CD8-positive, alpha-beta memory T cell (primary cell): ENCODE measurements at places on chromosomes 2 and 18. TPM values are rescaled to one million over a fixed set of nuclear protein-coding genes. Genes with fewer than 3 reads are reported as not detected.

DNA sequence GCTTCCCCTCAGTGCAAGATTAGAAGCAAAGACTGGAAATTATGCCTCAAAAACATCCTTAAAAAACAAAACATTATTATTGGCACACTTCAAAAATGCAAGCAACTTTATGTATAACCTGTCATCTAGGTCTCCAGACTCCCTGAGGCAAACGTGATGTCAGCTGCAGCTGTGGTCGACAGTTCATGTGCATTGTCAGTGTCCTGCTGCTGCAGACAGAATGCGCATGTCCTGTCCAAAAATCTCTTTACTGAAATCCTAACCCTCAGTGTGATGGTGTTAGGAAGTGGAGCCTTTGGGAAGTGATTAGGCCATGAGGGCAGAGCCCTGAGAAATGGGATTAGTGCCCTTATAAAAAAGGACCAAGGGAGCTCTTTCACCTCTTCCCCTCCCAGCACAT lies 126.9 kb downstream of the CYRIA start:
- no peak for DNase-seq
- no peaks in the 10 kb centered on the region for H3K27me3 ChIP-seq
- no peak overlapping the region for H3K27ac ChIP-seq

DAW1 gene
- not detected for total RNA-seq

DNA sequence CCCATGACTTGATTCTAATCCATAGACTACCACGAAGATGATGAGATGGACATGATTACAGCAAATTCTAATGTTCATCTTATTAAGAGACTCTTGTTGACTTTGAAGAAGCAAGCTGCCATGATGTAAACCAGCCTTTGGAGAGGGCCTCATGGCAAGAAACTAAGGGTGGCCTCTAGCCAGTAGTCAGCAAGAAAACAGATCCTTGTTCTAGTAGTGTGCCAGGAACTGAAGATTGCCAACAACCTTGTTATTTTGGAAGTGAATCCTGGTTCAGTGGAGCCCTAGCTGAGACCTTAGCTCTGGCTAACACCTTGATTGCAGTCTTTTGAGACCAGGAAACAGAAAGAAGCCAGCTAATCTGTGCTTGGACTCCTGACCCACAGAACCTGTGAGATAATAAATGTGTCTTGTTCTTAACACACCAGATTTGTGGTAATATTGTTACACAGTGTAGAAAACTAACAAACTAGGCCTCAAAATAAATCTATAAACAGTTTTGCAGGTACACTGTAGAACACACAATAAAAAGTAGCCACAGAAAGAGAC lies 10.0 kb downstream of the PHOSPHO2 start:
- H3K4me1 ChIP-seq, result no peaks in the 10 kb centered on the region
- DNase-seq, result no peak
- H3K27me3 ChIP-seq, result no peaks in the 10 kb centered on the region
- H3K4me3 ChIP-seq, result no peak overlapping the region
- no peaks in the 10 kb centered on the region for H3K36me3 ChIP-seq

DNA sequence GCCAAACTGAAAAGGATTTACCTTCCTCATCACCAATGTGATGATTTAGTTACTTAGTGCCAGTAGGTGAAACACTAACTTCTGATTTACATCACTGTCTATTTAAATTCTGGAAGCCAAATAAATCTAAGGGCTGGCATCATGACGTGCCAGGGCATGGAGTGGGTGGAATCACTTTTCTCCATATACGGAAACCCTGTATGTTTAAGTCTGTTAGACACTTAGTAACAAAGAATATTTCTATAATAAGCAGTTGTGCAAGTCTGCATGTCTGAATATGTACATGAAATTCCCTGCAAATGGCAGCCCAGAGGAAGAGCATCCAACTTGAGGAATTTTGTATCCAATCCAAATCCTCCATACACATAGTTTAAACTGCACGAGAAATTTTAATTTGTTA lies 243.1 kb upstream of the SMAD7 start:
- H3K36me3 ChIP-seq, result no peaks in the 10 kb centered on the region
- H3K27ac ChIP-seq, result no peak overlapping the region
- no peaks in the 10 kb centered on the region for H3K27me3 ChIP-seq
- no peaks in the 10 kb centered on the region for H3K4me1 ChIP-seq
- H3K4me3 ChIP-seq, result no peak overlapping the region
- DNase-seq, result no peak

- no peaks in the 10 kb centered on the region for H3K36me3 ChIP-seq
- H3K4me1 ChIP-seq, result no peaks in the 10 kb centered on the region
- H3K27ac ChIP-seq, result no peak overlapping the region
- no peak overlapping the region for H3K4me3 ChIP-seq
Observed at GRCh38 chr18:35671966-35672603, 90.5 kb downstream of the GALNT1 start.

GRCh38 chr2:24792874-24793760 lies at the start of the genes CENPO and PTRHD1:
CENPO (plus strand) TSS chr2:24793425; CDS start chr2:24793920, 495 bp downstream.
PTRHD1 (minus strand) TSS chr2:24793391; CDS start chr2:24793377, 14 bp downstream.
- no peaks in the 10 kb centered on the region for H3K27me3 ChIP-seq
- peak within 1 kb of the TSS; percentile 90 for H3K27ac ChIP-seq
- H3K4me3 ChIP-seq, result peak within 1 kb of the TSS; percentile 81
- peak; percentile 91 for DNase-seq
- no peaks in the 10 kb centered on the region for H3K36me3 ChIP-seq

UGT1A3 gene
- not detected for total RNA-seq

- no peak overlapping the region for H3K27ac ChIP-seq
- H3K36me3 ChIP-seq, result no peaks in the 10 kb centered on the region
- DNase-seq, result no peak
- H3K4me1 ChIP-seq, result no peaks in the 10 kb centered on the region
- H3K4me3 ChIP-seq, result no peak overlapping the region
Observed at GRCh38 chr2:188314314-188315054, 22.8 kb downstream of the GULP1 start.

MAL gene
- 27.3 TPM for total RNA-seq

DNA sequence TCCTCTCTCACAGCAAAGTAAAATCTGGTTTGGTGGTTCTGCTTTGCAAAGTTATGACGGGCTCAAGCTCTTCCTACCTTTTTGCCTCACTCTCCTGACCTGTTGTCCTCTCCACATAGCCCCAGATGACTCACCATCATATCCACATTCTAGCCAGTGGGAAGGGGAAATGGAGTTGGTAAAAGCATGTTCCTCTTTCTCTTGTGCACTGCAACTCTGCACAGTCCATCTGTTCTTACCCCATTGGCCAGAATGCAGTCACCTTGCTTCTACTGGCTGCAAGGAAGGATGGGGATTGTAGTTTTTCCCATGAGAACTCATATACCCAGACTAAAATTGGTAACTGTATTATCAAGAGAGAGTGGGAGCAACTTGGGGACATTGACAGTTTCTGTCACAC lies 50.4 kb upstream of the SMIM21 start:
- no peak overlapping the region for H3K4me3 ChIP-seq
- no peak for DNase-seq
- no peaks in the 10 kb centered on the region for H3K27me3 ChIP-seq
- H3K27ac ChIP-seq, result no peak overlapping the region

HS1BP3 gene
- total RNA-seq, result 9.3 TPM

DNA sequence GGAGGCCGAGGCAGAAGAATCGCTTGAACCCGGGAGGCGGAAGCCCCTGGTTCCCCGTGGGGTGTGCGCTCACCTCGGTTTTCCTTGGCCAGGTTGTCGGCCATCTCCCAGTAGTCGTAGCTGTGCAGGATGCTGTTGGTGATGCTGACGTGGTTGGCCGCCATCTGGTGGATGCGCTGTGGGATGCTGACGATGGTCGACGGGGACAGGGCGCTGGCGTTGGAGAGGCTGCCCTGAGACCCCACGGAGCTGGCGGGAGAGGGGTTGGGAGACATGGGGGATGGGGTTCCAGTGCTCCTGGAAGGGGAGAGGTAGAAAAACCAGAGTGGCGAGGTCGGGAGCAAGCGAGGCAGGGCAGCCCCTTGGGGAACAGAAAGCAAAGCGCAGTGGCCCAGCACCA lies 64.4 kb upstream of the REV1 start:
- H3K27ac ChIP-seq, result no peak overlapping the region
- no peaks in the 10 kb centered on the region for H3K27me3 ChIP-seq
- H3K4me1 ChIP-seq, result no peaks in the 10 kb centered on the region
- no peaks in the 10 kb centered on the region for H3K36me3 ChIP-seq

DNA sequence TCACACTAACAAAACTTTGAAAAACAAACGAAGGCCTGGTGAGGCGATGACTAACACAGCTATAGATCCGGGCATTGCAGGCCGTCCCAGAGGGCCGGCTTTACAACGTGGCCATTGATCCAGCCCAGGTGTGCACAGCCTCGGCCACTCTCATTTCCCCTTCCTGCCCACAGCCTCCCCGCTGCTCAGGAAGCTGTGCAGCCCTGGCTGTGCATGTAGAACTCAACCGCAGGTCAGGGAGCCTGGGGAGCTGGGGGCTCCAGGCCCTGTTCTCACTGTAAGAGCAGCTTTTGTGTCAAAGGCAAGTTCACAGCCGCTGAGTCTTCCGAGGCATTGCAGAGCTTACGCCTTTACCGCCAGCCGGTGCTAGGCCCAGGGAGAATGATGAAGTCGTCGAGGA lies 87.2 kb downstream of the LONRF2 start:
- peaks cover 18% of the 10 kb centered on the region for H3K4me1 ChIP-seq
- H3K27me3 ChIP-seq, result no peaks in the 10 kb centered on the region
- peak; percentile 14 for DNase-seq
- H3K4me3 ChIP-seq, result no peak overlapping the region
- no peaks in the 10 kb centered on the region for H3K36me3 ChIP-seq
- no peak overlapping the region for H3K27ac ChIP-seq

DNA sequence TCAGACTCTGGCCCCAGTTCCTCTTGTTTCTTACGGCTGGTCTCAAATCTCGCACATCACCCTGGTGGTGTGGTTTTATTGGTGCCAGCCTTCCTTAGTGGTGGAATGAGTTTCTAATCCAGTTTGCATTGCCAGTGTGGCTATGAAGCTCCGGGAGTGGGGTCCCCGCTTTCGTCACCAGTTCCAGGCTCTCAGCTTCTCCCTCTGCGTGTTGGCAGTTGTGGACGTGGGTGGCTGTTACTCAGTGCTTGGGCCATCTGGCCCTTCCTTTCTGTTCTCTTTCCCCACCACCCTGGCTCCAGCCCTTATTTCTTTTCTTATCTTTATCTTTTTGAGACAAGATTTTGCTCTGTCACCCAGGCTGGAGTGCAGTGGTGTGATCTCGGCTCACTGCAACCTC lies 30.1 kb downstream of the EFR3B start:
- no peaks in the 10 kb centered on the region for H3K36me3 ChIP-seq
- H3K27me3 ChIP-seq, result no peaks in the 10 kb centered on the region
- no peak overlapping the region for H3K27ac ChIP-seq
- DNase-seq, result no peak
- H3K4me3 ChIP-seq, result no peak overlapping the region

DGKD gene
- 61.9 TPM for total RNA-seq

- peaks cover 31% of the 10 kb centered on the region for H3K36me3 ChIP-seq
- peak; percentile 65 for DNase-seq
- H3K27ac ChIP-seq, result peak overlapping the region; percentile 41
- H3K4me1 ChIP-seq, result peaks cover 36% of the 10 kb centered on the region
- H3K27me3 ChIP-seq, result no peaks in the 10 kb centered on the region
Observed at GRCh38 chr2:26772064-26773001, 8.2 kb downstream of the SLC35F6 start.

DLGAP1 gene
- not detected for total RNA-seq

DNA sequence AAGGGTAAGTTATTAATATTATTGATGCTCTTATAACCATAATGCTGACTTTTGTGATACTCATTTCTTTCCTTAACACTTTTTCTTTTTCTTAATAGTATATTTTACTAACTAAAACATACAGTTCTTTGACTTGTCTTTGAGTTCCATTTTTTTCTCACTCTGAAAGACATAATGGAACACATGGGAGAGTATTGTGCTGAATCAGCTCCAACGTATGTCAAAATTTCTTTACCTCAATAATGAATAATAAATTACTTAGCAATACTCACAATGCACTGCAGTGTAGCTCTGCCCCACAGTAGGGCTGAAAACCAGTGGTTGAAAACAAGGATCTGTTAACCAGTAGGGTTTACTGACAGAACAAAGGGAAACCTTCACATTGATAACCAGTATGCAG lies 40.7 kb downstream of the ACVR1 start:
- no peak overlapping the region for H3K4me3 ChIP-seq
- no peaks in the 10 kb centered on the region for H3K36me3 ChIP-seq
- peaks cover 5% of the 10 kb centered on the region for H3K4me1 ChIP-seq
- DNase-seq, result no peak
- H3K27ac ChIP-seq, result no peak overlapping the region
- no peaks in the 10 kb centered on the region for H3K27me3 ChIP-seq

DNA sequence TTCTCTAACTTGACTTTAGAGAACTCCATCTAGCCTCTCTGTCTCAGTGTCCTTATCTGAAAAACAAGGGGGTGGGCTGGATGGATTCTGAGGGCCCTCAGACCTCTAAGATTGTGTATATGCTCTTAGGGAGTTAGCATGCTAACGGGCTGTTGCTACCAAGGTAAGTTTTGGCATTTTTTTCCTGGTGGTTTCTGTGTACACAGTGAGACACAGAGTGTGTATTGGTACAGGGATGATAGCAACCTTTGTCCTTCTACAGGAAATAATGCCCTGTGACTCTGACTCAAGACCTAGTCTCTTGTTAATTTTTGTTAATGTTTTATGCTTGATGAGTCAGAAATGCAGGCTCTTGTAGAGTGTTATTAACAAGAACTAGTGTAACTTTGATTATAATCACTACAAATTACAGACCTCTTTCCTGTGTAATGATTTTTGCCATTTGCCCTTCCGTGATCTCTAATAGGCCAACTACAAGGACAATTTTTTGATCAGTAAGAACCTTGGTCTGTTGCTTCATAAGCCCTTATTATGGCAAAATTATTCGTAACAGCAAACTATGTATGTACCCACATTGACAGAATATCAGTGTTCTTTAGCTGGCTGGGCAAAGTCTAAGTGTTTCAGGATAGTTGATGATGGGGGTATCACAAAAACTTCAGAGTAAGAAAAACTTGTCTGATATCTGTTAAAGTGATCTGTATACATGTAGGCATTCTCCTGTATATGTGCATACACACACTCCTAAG lies 89.7 kb downstream of the SPTBN1 start:
- no peaks in the 10 kb centered on the region for H3K36me3 ChIP-seq
- H3K27me3 ChIP-seq, result no peaks in the 10 kb centered on the region
- H3K4me3 ChIP-seq, result no peak overlapping the region
- no peak overlapping the region for H3K27ac ChIP-seq
- no peak for DNase-seq

GRCh38 chr2:222941510-222942032 lies 80.7 kb downstream of the ACSL3 start:
- no peaks in the 10 kb centered on the region for H3K27me3 ChIP-seq
- H3K4me1 ChIP-seq, result no peaks in the 10 kb centered on the region
- no peak overlapping the region for H3K27ac ChIP-seq

GRCh38 chr2:85254540-85255300 lies 73.1 kb downstream of the TGOLN2 start:
- no peaks in the 10 kb centered on the region for H3K4me1 ChIP-seq
- no peak overlapping the region for H3K27ac ChIP-seq
- H3K36me3 ChIP-seq, result no peaks in the 10 kb centered on the region
- H3K4me3 ChIP-seq, result no peak overlapping the region
- no peak for DNase-seq

DNA sequence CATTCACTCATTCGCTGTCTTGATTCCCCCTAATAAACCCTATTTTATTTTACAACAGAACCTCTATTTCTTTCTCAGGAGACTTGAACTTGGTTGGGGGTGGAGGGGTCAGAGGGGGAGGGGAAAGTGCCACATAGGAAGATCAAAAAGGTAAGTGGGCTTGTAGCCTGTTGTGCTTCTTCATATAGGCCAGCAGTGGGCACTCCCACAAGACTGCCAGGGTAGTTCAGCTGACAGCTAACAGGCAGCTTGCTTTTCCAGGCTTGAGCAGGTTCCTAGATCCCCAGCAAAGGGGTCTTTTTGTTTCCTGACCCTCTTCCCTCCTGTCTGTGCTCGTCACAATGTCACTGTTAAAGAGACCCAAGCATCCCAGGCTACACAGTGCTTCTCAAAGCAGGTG lies 829 bp upstream of the KIAA2012 start:
- H3K36me3 ChIP-seq, result no peaks in the 10 kb centered on the region
- H3K27ac ChIP-seq, result no peak overlapping the region
- no peak for DNase-seq
- H3K27me3 ChIP-seq, result no peaks in the 10 kb centered on the region
- H3K4me3 ChIP-seq, result no peak overlapping the region

FZD7 gene
- 0.75 TPM for total RNA-seq

PIEZO2 gene
- not detected for total RNA-seq
